Cerebellar nuclear complex (tissue), 1 donor: ENCODE measurements at places on chromosomes 6 and 20.

- DNase-seq, result no peak
Observed at GRCh38 chr20:44067650-44068081, 119.3 kb downstream of the JPH2 start.

DNA sequence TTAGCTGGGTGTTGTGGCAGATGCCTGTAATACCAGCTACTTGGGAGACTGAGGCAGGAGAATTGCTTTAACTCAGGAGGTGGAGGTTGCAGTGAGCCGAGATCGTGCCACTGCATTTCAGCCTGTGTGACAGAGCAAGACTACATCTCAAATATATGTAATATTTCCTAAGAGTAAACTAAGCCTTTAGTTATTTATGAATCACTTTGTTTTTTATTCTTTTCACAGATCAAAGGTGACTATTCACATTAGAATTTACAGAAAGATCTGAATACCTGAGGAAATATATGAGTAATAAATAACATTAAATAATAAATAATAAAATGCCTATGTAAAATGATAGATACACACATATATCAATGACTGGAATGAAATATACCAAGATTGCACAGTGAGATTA, 630.8 kb upstream of the IMPG1 start:
- no peak for DNase-seq

GRCh38 chr6:161161889-161162624, 111.8 kb downstream of the AGPAT4 start:
- no peak for DNase-seq

DNA sequence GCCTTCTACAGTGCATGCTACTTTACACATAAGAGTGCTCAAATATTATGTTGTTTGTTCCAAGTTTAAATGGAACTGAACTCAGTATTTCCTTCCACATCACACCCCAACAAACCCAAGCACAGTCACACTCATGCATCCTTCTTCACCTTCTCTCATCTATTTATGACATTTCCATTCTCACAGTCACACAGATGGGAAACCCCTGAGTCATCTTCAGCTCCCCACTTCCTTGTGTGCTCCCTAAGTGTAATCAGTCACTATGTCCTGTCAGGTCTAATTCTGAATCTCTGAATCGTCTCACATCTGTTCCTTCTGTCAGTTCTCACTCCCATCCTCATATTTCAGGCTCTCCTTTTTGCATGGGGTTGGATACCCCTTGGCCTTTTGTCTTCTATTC, 96.0 kb downstream of the RIMS1 start:
- no peak for DNase-seq

- no peak for DNase-seq
Observed at GRCh38 chr20:52775786-52776185, 196.4 kb upstream of the TSHZ2 start.

DNA sequence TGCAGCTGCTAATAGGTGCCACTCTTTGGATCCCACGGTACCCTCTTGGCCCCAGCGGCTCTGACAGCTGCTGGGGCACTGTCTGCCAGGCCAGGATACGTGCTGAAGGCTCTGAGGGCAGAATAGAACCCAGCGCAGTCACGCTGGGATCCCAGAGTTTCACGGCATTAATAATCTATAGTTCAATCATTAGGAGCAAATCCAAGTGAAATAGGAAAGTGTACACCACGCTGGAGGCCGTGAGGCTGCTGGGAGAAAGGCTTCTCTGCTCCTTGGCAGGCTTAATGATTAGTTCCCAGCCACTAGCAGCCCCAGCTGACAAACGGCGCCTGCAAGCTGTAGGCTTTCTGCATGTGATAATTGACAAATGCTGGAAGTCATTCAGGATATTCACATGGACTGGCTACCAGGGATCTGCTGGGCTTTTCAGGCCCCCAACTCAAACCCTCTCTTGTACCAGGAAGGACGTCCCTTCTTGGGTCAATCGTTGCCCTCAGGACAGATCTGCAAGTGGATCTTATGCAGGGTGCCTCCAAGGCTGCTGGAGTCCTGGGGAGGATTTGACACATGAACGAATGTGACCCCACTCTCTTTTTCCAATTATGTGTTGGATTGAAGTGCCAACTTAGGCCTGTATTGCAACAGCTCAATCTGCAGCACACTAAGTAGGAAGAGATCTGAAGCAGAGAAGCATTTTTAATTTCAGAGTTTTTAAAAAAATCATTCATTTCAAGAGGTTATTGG, 50.1 kb upstream of the INSM1 start:
- no peak for DNase-seq

DNA sequence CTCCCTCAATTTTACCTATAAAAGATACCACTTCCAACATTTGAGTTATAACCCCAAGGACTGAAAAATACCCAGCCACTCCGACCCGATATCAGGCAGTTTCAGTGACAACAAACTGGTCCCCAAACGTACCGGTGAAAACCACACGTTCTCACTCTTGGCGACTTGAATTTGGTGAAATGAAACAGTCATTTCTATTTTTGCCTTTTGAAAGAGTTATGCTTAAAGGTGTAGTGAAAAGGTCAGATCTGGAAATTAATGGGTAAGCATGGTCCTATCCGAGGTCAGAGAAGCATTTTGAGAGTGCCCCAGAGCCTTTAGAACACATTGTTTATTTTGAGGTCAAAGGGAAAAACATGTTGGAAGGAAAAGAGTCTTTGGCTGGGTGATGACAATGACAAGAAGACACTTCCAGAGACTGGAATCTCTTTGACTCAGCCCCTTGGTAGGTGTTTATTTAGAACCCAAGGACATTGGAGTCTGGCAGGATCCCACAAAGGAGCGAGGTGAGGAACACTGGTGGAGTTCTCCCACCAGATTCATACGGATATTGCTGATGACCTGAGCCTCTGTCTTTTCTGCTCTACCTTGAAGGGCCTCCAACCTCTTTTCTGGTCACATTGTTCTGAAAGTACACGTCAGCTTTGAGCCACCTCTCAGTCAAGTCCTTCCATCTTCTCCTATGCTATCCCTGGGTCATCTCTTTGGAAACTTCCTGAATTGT, 235.0 kb downstream of the GMPR start:
- no peak for DNase-seq

DNA sequence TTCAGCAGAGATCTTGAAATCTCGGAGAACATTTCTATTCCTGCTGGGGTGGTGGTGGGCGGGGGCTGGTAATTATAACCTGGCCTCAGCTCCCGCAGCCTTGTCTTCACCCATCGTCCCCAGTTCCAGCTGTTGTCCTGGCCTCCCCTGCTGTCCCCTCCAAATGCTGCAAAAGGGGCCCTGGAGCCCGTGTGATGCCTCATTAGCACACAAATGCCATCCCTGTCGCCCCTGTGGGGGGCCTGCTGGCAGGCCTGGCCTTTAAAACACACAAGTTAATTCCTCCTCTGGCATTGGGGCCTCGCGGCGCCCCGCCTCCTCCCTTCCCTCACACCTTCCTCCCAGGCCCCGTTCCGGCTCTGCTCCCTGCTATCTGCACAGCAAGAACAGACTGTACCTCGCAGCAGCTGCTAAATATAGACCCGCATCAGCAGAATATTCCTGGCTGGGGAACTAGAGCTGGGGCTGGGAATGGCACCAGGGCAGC, 85.7 kb downstream of the CDH22 start:
- peak; percentile 55 for DNase-seq

GRCh38 chr6:119145111-119145510, 66.6 kb upstream of the FAM184A start:
- no peak for DNase-seq

DNA sequence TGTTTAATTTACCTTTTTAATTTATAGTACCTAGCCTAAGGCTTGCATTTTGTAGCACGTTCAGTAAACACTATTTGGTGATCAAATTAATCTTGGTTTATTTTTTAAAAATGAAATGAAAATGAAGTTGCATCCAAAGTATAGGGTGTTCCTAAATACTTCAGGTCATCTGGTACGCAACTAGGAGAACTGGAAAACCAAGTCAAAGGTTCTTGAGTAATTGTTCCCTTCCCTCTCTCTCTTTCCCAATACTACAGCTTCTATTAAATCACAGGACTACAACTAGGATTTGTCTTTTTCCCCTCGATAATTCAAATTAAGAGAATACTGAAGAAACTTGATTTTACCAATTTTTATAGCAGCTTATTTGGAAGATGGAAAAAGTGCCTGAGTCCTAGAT, 27.9 kb downstream of the CSNK2A1 start:
- no peak for DNase-seq

DNA sequence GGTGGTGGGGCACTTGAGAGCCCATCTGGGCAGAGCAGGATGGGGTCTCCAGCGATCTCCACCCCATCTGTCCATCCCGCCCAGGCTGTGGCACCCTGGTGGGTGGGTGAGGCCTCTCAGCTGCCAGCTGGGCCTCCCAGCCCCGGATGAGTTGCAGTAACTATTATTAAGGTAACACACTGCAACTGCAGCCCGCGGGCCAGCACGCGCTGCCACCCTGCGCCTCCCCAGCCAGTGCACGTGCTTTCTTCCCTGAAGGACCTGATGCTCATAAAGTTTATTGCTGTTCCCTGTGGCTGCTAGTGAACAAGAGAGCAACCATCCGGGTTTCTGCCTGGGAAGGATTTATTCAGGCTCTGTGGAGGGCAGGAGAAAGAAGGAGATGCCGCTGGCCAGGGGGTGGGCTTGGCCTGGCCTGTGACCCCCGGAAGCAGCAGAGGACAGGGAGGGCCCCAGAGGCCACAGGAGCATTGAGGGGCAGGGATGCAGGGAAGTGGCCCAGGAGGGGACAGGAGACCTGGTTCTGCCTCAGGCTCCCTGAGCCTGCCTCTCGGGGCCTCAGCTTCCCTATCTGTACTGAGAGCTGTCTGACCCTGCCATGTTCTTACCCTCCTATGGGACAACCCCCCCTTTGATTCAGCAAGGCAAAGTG, 1.7 kb downstream of the IP6K3 start:
- no peak for DNase-seq

DNA sequence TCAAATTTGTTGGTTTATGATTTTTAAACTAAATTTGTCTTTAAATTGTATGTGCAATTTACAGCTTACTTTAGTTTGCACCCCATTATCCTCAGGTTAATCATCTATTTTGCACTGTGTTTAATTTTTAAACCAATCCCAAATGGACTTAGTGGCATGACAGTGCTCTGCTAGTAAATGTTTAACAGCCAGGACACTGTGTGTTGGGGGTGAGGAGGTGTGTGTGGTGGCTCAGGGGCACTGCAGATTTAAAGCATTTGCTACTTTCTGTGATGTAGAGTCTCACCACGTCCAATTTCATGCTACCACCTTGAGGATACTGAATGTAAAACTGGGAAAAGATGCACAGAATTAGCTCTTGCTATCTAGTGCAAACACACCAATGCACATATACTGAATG, 225.7 kb downstream of the HAO1 start:
- no peak for DNase-seq

DNA sequence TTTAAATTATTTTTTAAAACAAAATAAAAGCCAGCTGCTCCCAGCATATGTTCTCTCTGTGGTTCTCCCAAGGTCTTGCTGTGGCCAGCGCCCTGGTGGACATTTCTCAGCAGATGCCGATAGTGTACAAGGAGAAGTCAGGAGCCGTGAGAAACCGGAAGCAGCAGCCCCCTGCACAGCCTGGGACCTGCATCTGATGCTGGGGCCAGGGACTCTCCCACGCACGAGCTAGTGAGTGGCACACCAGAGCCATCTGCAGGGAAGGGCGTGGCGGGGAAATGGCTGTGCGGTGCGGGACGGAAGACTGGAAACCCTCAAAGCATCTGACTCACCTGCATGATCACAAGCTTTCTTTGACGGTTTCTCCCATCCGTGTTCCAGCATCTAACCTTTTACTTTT, 16.5 kb downstream of the GFRA4 start:
- no peak for DNase-seq

GRCh38 chr6:104789770-104790190, 69.9 kb downstream of the HACE1 start:
- DNase-seq, result no peak

DNA sequence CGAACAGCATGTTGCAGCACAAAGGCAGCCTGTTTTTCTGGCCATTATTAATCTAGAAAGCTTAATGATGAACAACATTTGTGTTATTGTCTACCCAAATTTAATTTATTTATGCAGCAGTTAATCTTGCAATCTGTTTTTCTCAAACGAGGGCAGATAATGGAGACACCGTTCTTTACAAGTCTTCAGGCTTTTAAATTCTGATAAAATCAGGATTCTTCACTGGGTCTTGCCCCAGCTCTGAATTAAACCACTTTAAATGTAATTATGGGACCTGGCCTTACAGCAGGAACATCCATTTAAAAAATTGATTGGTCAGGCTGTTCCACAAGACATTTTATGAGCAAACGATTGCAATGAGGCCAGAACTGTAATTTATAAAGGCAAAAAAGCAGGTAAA, 26.5 kb upstream of the INSM1 start:
- DNase-seq, result no peak

DNA sequence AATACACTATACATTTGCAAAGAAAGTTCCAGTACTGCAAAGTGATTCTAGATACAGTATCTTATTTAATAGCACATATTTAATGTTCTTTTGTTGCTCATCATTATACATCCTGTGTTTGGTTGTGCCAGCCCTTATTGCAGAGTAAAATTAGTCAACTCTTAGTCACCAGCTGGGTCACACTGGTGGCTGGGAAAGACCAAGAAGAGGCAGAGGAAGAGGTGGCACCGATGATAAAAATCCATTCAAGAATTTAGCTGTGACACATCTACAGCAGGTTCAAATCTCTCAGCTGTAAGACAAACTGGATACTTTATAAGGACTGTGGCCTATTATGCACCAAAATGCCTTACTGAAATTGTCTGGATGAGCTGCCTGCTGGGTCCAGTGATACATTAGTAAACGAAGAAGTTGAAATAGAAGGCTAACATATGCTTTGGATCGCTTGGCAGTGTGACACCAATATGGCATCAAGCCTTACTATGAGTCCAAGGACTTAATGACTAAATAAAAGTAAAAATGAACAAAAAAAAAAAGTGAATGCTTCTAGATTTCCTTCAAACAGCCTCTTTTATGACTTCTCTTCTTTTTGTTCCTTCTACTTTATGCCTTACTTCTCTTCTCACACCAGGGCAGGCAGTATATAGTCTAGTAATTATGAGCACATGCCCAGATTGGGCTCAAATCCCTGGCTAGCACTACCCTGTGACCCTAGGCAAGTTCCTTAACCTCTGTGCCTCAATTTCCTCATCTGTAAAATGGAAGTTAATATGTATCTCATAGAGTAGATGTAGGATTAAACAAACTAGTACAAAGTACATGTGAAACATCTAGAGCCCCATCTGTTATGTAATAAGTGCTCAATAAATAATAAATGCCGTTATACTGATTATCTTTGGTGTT, 29.4 kb upstream of the RNF8 start:
- DNase-seq, result no peak

- DNase-seq, result no peak
Observed at GRCh38 chr6:81396916-81397315, 355.6 kb downstream of the TENT5A start.

- DNase-seq, result no peak
Observed at GRCh38 chr20:4835244-4836177, 113.8 kb downstream of the PRND start.

GRCh38 chr6:89037141-89037900, 43.2 kb upstream of the PNRC1 start:
- DNase-seq, result no peak

DNA sequence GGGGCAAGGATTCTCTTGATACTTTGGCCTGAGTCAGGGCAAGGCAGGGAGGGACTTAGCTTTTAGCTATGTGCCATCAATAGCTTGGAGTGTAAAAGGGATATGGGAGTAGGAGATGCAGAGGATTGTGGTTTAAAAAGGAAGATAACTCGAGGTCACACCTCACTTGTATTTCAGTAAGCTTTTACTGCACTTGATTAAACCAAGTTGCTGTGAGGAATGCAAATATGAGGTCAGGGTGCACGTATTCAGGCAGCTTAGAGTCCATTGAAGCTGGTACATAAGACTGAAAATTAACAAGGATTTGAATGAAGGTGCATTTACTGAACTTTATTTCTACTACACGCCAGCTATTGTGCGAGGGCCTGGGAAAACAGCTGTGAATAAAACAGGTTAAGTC, 32.1 kb downstream of the DSTN start:
- DNase-seq, result no peak
